Sigmoid colon (tissue), 7 donors: ENCODE measurements at places on chromosomes 7 and 10. TPM values are rescaled to one million over a fixed set of nuclear protein-coding genes. Genes with fewer than 3 reads are reported as not detected.
A peak's percentile ranks its signal among the peaks of the same experiment; 100 is the strongest.

Gene TMEM236
- polyA plus RNA-seq, result 2.4 TPM

Gene PRSS2
- 30.0 TPM for polyA plus RNA-seq

Gene SPDYE11
- not detected for polyA plus RNA-seq

Gene DMTF1
- 13.2 TPM for polyA plus RNA-seq

GRCh38 chr7:101884671-101885596 lies 67.5 kb downstream of the CUX1 start:
- H3K4me3 ChIP-seq, result no peak overlapping the region
- no peak for DNase-seq
- H3K27ac ChIP-seq, result peak overlapping the region; percentile 93
- H3K36me3 ChIP-seq, result no peaks in the 10 kb centered on the region
- no peaks in the 10 kb centered on the region for H3K4me1 ChIP-seq
- no peaks in the 10 kb centered on the region for H3K27me3 ChIP-seq

DNA sequence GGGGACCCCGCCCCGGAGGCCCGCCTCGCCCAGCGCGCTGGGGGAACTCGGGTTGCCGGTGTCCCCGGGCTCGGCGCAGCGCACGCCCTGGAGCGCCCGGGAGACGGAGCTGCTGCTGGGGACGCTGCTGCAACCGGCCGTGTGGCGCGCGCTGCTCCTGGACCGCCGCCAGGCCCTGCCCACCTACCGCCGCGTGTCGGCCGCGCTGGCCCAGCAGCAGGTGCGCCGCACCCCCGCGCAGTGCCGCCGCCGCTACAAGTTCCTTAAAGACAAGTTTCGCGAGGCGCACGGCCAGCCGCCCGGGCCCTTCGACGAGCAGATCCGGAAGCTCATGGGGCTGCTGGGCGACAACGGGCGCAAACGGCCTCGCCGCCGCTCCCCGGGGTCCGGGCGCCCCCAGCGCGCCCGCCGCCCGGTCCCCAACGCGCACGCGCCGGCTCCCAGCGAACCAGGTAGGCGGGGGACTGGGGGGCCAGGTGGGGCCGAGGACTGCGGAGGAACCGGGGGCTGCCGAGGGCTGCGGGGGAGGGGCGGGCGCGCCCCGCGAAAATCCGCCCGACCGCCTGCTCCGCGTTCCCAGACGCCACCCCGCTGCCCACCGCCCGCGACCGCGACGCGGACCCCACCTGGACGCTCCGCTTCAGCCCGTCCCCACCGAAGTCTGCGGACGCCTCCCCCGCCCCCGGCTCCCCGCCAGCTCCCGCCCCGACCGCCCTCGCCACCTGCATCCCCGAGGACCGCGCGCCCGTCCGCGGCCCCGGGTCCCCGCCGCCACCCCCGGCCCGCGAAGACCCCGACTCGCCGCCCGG lies 574 bp downstream of the UTF1 start:
- peaks cover 14% of the 10 kb centered on the region for H3K4me1 ChIP-seq
- H3K36me3 ChIP-seq, result no peaks in the 10 kb centered on the region
- H3K4me3 ChIP-seq, result no peak overlapping the region
- no peak for DNase-seq
- H3K27me3 ChIP-seq, result peaks cover 28% of the 10 kb centered on the region

GRCh38 chr10:3215153-3215775 lies 42.7 kb upstream of the PITRM1 start:
- H3K27me3 ChIP-seq, result no peaks in the 10 kb centered on the region
- no peak overlapping the region for H3K27ac ChIP-seq
- H3K4me3 ChIP-seq, result no peak overlapping the region
- H3K36me3 ChIP-seq, result no peaks in the 10 kb centered on the region

- DNase-seq, result no peak
- H3K4me1 ChIP-seq, result no peaks in the 10 kb centered on the region
- H3K27me3 ChIP-seq, result no peaks in the 10 kb centered on the region
These were observed 149.1 kb downstream of the UBE2H start for GRCh38 chr7:129803546-129804081.

DNA sequence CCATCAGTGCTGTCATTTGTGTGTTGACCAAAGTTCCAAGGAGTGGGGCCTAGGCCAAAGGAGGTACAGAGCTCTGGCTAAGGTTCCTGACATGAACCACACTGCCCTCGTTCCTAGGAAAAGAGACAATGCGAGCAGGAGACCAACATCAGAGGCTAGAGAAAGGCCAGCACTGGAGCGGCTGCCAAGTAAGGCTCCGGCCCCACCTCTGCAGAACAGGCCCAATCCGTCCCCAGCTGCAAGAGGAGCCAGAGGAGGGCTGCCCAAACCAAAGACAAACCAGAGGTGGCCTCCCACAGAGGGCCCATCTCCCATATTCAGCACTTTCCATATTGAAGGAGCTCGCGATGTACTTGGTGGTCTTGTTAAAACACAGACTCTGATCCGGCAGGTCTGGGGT lies 81.0 kb downstream of the FAM53B start:
- H3K36me3 ChIP-seq, result peaks cover 4% of the 10 kb centered on the region
- no peaks in the 10 kb centered on the region for H3K27me3 ChIP-seq
- H3K27ac ChIP-seq, result no peak overlapping the region

GRCh38 chr10:105596749-105597148 lies 955.7 kb downstream of the SORCS3 start:
- H3K4me3 ChIP-seq, result no peak overlapping the region
- DNase-seq, result no peak

GRCh38 chr7:96734343-96734742 lies 24.7 kb upstream of the SEM1 start:
- no peaks in the 10 kb centered on the region for H3K27me3 ChIP-seq
- DNase-seq, result no peak
- no peaks in the 10 kb centered on the region for H3K36me3 ChIP-seq
- no peaks in the 10 kb centered on the region for H3K4me1 ChIP-seq
- no peak overlapping the region for H3K4me3 ChIP-seq
- H3K27ac ChIP-seq, result no peak overlapping the region

- H3K27me3 ChIP-seq, result no peaks in the 10 kb centered on the region
- no peak overlapping the region for H3K27ac ChIP-seq
- no peak for DNase-seq
- H3K36me3 ChIP-seq, result peaks cover 4% of the 10 kb centered on the region
- H3K4me1 ChIP-seq, result peaks cover 53% of the 10 kb centered on the region
- no peak overlapping the region for H3K4me3 ChIP-seq
These were observed 7.5 kb downstream of the GDI2 start for GRCh38 chr10:5805711-5806110.
